ENCODE measurements at places on chromosomes 5 and 9.

- DNase-seq = no peak
Observed at GRCh38 chr9:117987945-117988344, 283.7 kb downstream of the TLR4 start.

DNA sequence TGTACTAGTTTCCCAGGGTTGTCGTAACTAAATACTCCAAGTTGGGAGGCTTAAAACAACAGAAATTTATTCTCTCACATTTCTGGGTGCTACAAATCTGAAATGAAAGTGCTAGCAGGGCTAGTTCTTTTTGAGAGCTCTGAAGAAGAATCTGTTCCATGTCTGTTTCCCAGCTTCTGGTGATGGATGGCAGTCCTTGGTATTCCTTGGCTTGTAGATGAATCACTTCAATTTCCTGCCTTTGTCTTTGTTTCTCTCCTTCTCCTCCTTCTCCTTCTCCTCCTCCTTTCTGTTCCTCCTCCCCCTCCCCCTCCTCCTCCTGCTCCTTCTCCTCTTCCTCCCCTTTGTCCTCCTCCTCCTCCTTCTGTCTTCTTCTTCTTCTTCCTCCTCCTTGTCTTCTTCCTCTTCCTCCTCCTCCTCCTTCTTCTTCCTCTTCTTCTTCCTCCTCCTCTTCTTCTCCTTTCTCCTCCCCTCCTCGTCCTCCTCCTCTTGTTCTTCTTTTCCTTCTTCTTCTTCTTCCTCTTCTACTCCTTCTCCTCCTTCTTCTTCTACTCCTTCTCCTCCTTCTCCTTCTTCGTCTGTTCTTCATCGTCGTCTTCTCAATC, 104.7 kb upstream of the ANKRD55 start:
- no peak for DNase-seq

DNA sequence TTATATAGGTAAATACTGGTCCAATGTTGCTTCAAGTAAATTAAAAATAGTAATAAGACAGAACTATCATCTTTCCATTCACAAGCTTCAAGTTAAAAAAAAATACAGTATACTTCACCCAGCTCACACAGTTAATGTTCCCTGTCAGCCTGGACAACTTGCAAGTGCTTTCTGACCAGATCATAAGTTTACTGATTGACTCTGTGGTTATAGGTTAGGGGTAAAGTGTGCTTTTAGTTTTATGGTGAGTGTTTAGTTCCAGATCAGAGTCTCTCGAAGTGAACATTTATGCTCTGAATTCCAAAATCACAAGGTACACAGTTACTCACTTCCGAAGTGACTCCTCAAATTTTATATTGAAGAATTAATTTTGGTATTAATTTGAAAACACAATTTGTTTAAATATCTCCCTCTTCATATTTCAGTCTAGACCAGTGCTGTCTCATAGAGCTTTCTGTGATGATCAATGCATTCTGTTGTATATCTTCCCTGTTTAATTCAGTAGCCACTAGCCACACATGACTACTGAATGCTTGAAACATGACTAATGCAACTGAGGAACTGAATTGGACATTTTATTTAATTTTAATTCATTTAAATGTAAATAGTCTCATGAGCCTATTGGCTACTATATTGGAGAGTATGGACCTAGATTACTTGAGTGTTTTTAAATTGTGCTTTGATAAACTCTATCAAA, 90.7 kb downstream of the MEF2C start:
- DNase-seq = peak; percentile 75

DNA sequence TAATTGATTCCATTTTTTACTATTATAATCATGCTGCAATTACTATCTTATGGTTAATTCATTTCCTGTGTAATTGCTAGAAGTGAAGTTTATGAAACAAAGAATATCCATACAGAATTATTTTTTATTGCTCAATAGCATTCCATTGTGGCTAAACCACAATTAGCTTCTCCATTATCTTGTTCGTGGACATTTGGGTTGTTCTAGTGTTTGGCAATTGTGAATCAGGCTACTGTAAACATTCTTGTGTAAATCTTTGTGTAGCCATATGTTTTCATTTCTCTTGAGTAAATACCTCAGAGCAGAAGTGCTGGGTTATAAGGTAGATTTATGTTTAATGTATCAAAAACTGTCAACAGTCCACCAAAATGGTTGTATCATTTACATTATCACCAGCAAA, 341.1 kb downstream of the MAT2B start:
- DNase-seq = peak; percentile 57

DNA sequence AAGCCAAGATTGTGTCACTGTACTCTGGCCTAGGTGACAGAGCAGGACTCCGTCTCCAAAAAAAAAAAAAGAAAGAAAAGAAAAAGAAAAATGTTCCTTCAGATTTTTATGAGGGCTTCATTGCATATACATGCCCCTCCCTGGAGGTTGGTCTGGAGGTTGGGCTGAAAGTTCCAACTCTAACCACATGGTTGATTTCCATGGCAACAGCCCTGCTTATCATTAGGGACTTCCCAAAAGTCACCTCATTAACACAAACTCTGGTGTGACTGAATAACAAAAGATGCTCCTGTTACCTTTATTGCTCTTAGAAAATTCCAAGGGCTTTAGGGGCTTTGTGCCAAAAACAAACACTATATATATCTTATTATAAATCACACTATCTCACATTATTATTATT, 113.8 kb downstream of the TMC1 start:
- no peak for DNase-seq

- DNase-seq = peak; percentile 6
Observed at GRCh38 chr9:128946571-128947276, 679 bp downstream of the DOLK start.

GRCh38 chr9:133513214-133514100, 11.3 kb downstream of the MYMK start:
- no peak for DNase-seq

- DNase-seq = peak; percentile 4
Observed at GRCh38 chr5:62560786-62561185, 17.8 kb upstream of the LRRC70 start.

DNA sequence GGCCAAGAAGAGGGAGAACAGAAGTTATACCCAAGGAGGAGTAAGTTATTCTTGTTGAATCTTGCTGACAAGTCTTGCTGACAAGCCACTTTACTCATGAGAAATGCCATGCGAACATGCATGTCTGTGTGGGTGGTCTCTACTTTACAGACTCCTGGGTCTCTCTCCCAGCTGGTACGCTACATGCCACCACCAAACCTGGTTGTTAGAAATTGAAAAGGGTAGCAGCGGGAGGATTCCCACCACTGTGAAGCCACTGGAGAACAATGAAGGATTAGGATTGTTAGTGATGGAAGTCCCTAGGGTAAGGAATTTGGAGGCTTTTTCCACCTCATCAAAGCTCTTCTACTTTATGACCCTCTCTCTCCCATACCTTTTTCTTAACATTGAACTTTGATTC, 53.6 kb upstream of the GABRB2 start:
- DNase-seq = no peak

DNA sequence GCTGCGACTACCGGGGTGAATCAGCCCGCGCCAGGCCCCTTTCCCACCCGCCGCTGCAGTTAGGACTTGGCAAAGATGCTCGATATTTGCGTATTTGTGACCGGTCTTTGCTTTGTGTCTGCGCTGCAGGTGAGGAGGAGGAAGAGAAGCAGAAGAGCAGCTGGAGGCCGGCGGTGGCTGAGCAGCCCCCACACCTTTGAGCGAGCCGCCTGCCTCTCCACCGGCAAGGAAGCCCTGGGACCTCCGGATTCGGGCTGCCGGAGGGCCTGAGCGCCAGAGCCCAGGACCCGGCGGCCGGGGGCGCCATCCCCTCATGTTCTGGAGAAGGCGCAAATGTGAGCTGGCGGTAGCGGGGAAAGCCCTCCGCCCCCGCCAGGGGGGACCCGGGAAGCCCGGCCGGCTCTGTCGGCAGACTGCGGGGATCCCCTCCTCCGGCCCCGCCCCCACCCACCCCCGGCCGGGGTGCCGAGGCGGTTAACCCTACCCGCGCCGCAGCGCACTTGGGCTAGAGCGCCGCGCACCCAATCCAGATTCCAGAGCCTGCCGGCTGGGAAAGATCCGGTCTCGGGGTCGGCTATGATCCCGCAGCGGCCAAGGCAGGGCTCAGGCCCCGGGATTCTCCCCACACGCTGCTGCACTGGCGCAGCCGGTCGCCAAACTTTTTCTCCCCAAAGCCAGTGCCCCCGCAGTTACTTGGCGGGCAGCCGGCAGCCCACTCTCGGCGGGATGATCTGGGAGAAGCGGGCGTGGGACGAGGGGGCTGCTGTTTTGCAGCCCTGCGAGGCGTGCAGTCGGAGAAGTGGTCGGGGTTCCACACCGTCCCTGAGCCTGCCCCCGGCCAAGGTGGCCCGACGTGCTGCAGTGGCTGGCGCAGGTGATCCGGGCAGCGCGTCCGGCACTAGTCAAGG, 800 bp upstream of the KCNN2 start:
- DNase-seq = no peak

GRCh38 chr5:150626853-150627276, 13.6 kb upstream of the SYNPO start:
- no peak for DNase-seq

- no peak for DNase-seq
Observed at GRCh38 chr9:133051281-133051900, 10.4 kb upstream of the CEL start.

GRCh38 chr5:28766565-28767158, 1728.3 kb upstream of the CDH9 start:
- peak; percentile 53 for DNase-seq

DNA sequence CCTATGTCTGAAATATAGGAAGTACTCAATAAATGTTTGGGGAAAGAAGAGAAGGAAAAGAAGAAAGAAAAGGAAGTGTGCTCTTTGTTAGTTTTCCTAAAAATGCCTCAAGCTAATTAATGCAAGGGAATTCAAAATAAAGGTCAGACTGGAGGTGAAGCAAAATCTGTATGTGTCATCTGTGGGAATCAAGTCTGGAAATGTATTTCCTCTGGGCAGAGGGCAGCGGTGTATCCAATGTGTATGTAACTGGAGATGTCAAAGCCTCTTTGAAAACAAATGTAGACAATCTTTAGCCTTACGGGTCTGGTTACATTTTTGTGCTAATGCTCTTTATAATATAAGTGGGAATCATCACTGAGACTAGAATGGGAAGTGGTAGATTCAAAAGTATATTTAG, 471.4 kb downstream of the MAN2A1 start:
- no peak for DNase-seq

DNA sequence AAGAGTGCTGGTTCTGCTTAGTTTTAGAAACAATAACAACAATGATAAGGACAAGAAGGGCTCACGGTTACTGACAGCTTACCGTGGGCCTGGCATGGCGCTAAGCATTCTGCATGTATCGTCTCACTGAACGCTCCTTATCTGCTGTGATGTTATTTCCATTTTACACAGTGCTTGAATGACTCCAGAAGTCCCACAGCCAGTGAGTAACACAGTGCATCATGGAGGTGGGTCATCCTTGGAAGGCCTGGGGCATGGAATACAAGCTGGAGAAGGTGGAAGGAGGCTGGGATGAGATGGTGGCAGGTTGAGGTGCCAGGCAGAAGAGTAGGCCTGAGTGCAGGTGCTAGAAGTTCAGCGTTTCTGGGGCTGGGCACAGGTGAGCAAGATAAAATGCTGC, 36.5 kb upstream of the FAT2 start:
- DNase-seq = no peak

DNA sequence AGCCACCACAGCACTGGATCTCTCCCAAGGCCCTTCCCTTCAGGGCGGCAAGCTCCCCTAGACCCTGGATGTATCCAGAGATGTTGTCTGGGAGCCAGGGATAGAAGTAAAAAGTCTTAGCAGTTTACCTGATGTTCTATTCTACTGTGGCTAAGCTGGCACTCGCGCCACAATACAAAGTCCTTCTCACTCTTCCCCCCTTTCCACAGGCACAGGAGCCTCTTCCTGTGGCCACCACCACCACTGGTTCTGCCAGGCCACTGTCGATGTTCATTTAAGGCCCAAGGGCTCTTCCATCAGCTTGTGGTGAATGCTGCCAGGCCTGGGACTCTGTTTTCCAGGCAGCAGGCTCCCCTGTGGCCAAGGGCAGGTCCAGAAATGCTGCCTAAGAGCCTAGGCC, 33.7 kb downstream of the MEGF9 start:
- DNase-seq = no peak

GRCh38 chr5:176535664-176536131, 1.5 kb downstream of the RNF44 start:
- no peak for DNase-seq

GRCh38 chr5:35103637-35104299, 56.0 kb upstream of the AGXT2 start:
- DNase-seq = no peak
